ENCODE measurements at places on chromosomes 5 and 9. TPM values are rescaled to one million over a fixed set of nuclear protein-coding genes. Genes with fewer than 3 reads are reported as not detected.

POU5F2 gene
- total RNA-seq: 0.55 TPM

PHF24 gene
- under 0.01 TPM for total RNA-seq

BRD9 gene
- total RNA-seq: 45.2 TPM

MSX2 gene
- 1.1 TPM for total RNA-seq

LRRC70 gene
- total RNA-seq: 0.57 TPM

ZNF608 gene
- 7.1 TPM for total RNA-seq

IFNA13 gene
- total RNA-seq: not detected

RNF183 gene
- not detected for total RNA-seq

LCN1 gene
- 0.65 TPM for total RNA-seq

PTPN3 gene
- under 0.01 TPM for total RNA-seq

F2RL2 gene
- 5.4 TPM for total RNA-seq

GDNF gene
- total RNA-seq: 0.65 TPM

SLC45A2 gene
- 0.14 TPM for total RNA-seq

ELAVL2 gene
- total RNA-seq: 0.14 TPM

ZBTB26 gene
- total RNA-seq: 2.4 TPM

GPR150 gene
- total RNA-seq: 0.28 TPM

TSSK1B gene
- 0.09 TPM for total RNA-seq

PCDHGA5 gene
- 1.3 TPM for total RNA-seq

IFNA21 gene
- total RNA-seq: not detected

MZB1 gene
- 0.14 TPM for total RNA-seq

FRMPD1 gene
- not detected for total RNA-seq

STING1 gene
- 26.9 TPM for total RNA-seq

ARSK gene
- 8.4 TPM for total RNA-seq

PCDHGA8 gene
- total RNA-seq: 3.3 TPM

PITX1 gene
- total RNA-seq: 208 TPM

ARHGAP26 gene
- total RNA-seq: 7.4 TPM

HAND1 gene
- total RNA-seq: not detected

IDNK gene
- total RNA-seq: 7.7 TPM

FOXD4L4 gene
- 0.14 TPM for total RNA-seq

PCDHGA7 gene
- 4.1 TPM for total RNA-seq

DND1 gene
- 0.14 TPM for total RNA-seq

SPATA6L gene
- 0.43 TPM for total RNA-seq

RAD17 gene
- 17.0 TPM for total RNA-seq

POLK gene
- 30.9 TPM for total RNA-seq

CD14 gene
- total RNA-seq: 8.8 TPM

SLC6A19 gene
- not detected for total RNA-seq

GFPT2 gene
- total RNA-seq: 66.0 TPM

FOXD4L3 gene
- total RNA-seq: not detected

DAP gene
- total RNA-seq: 27.0 TPM

BARHL1 gene
- total RNA-seq: not detected

ANKRD33B gene
- total RNA-seq: 8.4 TPM

FGFR4 gene
- total RNA-seq: 19.8 TPM
